ENCODE measurements at places on chromosomes 16 and 17.

GRCh38 chr16:7363422-7364417 lies 31.1 kb downstream of the RBFOX1 start:
- no peak for DNase-seq

DNA sequence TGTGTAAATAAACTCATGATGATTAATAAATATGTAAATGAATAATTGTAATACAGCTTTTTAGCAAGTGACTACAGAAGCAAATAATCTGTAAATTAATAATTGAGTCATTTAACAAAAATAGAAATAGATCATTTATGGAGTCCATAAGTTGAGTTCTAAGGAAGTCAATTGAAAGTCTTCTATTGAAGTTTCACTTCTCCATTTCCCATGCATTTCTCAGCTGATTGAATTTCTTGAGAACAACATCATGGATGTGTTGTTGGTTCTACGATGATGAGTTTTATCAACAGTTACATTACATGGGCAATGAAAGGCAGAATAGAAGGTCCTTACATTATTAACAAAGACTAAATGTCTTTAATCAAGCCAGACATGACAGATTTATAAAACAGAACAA lies 290.4 kb downstream of the MAP2K6 start:
- DNase-seq: no peak

DNA sequence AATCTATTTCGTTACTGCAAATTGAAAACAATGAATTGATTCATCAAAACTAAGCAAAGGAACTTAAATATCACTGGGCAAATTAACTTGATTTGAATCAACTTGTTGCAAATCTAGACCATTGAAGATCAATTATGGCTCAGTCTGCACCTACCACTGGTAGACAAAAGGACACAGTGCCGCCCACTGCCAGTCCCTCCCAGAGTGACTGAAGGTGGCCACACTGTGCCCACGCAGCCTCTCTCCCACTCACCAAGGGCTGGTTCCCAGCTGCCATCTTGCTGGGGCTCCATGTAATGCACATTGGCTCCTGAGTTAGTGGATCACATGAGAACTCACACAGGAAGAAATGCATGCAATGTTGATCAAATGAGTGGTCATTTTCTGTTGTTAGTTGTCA lies 78.1 kb downstream of the PLXDC1 start:
- no peak for DNase-seq

DNA sequence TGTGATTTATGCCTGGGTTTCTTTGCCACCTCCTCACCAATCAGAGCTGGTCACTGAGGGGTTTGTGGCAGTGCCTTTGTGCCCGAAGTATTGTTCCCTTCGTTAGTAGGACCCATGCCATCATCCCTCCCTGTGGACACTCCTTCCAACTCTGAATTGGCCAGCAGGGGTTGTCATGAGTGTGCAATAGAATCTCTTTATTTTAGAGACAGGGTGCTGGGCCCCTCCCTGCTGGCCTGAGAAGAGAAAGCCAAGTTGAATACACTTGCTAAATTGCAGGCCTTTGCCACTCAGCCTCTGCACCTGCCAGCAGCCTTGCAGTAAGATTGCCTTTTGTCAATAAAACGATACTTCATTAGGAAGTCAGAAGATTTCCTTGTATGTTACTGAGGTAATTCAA lies 40.7 kb upstream of the SLC12A3 start:
- no peak for DNase-seq

DNA sequence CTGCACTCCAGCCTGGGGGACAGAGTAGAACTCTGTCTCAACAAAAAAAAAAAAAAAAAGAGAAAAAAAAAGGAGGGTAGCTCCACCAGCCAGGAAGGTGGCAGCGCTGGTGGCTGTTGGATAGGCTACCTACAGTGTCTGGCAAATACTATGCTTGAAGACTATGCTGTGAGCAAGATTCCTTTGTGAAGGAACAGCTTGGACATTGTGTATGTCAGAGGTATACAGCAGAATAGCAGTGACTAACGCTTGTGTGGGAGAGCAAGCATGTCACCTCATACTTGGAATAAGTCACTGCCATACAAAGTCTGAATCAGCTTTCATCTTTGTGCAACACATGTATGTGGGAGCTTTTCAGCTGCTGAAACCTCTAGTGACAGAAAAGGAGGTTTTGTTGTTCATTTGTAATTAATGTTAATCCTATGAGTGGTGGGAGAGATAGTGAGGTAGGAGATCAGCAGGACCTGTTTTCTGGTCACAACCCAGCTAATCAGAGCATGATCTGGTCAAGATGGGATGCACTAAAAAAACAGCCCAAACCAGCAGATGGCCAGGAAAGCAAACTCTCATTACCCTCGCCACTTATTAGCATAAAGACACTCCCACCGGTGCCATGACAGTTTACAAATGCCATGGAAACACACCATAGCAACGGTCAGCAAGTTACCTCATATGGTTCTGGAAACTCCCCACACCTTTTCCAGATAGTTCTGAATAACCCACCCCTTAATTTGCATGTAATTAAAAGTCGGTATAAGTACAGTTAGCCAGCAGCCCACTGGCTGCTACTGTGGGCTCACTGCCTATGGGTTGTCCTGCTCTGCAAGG lies 6.8 kb upstream of the ITGAD start:
- DNase-seq: peak; percentile 50

GRCh38 chr16:66651965-66652364 lies 44.6 kb downstream of the CMTM4 start:
- no peak for DNase-seq

DNA sequence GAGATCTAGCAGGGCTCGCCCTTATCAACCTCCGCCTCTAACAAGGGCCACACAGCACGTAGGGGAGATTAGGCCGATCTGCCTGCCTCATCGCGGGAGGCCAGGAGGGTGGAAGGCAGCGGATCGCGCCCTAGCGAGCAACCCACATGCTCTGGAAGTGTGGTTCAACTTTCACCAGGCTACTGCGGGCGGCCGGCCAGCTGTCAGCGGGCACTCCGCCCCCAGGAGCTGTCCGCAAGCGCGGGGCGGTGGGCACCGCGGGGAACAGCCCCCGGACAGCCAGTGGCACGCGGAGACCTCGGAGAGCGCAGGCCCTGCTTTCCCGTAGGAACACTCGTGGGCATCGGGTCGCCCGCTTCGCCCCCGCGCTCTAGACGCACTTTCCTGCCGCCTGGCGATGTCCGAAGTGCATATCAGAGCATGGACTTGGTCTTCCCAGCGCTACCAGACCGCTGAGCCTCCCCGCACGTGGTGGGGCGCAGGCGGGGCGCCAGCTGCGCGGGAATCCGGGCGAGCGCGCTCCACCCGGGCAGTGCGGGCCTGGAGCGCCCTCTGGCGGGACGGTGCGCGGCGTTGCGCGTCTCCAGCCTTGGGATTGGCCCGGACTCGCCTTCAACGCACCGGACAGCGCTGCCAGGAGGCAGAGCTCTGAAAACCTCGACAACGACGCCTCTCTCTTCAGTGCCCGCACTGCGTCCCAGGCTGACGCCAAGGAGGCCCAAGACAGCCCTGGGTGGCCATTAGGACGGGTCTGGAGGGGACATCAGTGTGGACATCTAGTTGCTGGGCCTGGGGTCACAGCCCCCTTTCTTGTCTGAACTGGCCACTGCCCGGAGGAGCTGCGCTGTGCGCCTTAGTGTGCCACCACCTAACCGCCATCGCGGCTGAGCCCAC lies 3.6 kb upstream of the ZNHIT3 start:
- DNase-seq: peak; percentile 90

- DNase-seq: peak; percentile 89
Measured at GRCh38 chr17:65472666-65473309, 88.7 kb downstream of the AXIN2 start.

- no peak for DNase-seq
Measured at GRCh38 chr16:69348222-69348621, 3.4 kb downstream of the TMED6 start.

DNA sequence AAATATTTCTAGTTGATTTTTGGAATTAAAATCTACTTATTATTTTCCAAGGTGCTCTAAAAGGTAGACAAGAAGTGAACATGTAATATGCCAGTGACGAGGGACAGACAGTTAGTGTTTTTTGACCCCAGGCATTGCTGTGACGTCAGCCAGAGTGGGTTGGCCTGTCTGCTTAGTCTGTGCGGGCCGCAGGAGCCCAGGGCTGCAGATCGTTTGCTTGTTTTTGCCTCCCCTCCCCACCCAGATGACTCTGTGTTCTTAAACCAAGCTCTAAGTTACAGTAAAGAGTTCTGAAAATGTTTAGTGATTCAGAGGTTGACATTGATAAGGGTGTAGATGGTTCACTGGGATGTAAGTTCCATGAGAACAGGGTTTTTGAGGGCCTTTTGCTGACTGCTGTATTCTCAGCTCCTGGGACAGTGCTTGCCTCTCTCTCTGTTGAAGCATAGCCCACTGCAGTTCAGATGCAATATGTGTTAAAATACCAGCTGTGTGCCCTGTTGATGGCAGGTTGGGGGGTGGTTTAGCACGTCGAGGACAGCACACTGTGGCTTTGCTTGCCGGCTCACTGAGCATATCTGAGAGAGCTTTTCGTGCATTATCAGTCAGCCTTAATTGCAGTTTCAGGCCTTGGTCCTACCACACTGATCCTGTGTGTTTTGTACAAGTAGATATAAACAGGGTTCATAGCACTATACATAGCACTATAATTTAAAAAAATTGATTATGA lies 64.8 kb downstream of the SEC14L1 start:
- DNase-seq: no peak

GRCh38 chr17:63842173-63842539 lies 329 bp downstream of the SMARCD2 start:
- no peak for DNase-seq

DNA sequence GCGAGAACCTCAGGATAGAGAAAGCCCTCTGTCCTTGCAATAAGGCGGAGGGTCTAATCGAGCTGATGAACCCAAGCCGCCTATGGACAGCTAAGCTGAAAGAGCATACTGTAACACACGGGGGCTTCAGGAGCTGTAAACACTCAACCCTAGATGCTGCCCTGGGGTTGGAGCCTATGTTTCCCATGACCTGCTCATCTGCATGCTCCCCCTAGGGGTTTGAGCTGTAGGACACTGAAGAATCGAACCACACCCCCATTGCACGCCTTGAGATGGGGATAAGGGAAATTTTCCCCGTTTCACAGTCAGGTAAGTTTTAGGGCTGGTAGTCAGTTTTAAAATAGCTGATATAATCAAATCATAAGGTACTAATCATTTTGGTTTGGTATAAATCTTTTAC lies 675.6 kb upstream of the CDH8 start:
- no peak for DNase-seq

- peak; percentile 51 for DNase-seq
Measured at GRCh38 chr16:9845661-9846361, 336.4 kb downstream of the GRIN2A start.

DNA sequence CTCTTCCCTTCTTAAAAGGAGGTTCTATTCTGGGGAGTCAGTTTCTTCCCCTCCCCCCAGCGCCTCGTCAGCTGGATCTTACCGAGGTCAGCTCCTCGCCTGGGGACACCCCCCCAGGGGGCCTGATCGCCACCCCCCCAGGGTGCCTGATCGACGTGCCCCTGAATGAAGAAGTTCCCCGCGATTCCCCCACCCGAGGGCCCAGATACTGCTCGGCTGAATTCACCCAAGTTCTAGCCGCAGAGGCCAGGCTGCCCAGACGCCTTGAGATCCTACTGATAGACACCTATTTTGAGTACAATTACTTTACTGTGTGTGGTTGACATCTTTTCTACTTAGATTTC lies 1.4 kb downstream of the RAB11FIP3 start:
- no peak for DNase-seq

DNA sequence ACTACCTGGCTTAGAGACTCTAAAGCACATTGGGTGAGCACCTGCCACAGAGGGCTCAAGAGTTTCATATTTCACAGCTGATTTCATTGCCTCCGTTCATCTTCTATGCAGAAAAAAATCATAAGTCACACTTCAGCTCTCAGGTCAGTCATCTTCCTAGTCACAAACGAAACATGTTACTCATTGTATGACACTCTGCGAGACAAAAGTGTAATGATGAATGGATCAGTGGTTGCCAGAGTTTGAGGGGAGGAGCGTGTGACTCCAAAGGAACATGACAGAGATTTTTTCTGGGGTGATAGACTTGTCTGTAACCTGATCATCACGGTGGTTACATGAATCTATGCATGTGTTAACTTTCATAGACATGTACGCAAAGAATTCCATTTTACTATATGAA lies 195.2 kb upstream of the CNTNAP4 start:
- DNase-seq: no peak

DNA sequence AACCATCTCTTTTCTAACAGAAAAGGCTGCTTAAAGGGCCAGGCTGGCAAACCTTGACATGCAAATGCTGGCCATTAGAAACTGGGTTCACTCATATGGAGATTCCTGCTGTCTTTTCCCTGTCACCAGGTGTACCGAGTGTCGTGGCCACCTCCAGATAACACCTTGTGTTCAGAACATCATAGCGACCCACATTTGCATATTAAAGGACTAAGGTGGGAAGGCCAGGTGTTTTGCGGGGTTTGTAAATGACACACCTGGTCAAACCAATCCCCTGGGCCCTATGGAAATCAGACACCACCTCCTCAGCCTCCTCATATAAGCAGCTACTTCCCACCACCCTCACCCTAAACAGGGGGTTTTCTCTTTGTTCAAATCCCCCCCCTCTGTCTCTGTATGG lies 2.5 kb upstream of the AIPL1 start:
- no peak for DNase-seq

- DNase-seq: peak; percentile 16
Measured at GRCh38 chr16:17555176-17555575, 84.4 kb upstream of the XYLT1 start.

GRCh38 chr17:17080181-17080631 lies 37.9 kb downstream of the MPRIP start:
- no peak for DNase-seq

- no peak for DNase-seq
Measured at GRCh38 chr17:321386-321941, 31.1 kb downstream of the RPH3AL start.

DNA sequence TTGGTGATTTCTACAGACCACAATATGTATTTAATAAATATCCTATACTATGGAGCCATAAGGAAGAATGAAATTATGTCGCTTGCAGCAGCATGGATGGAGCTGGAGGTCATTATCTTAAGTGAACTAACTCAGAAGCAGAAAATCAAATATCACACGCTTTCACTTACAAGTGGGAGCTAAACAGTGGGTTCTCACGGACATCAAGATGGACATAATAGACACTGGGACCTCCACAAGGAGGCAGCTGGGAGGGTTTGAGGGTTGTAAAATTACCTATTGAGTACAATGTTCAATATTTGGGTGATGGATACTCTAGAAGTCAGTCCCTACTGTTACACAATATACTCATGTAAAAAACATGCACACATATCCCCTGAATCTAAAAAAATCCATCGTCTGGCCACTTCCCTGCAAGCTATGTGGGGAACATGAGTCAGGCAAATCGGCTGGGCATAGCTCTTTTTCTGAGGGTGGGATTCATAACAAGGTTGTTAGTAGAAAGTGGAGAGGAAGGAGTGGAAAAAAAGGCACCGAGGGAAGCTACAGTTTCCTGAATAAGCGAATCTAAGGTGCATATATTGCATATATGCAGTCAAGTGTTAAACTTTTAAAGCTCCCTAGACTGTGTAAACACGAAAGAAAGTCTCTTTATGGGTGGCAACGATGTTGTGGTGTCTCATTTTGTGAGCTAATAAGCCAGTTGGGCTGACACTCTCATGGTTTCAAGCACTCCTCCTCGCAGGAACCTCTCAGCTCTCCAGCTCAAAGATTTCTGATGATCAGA lies 135.2 kb upstream of the CPHXL start:
- no peak for DNase-seq
